ENCODE measurements at places on chromosomes 2 and 18.

GRCh38 chr2:183078163-183078463, 434 bp upstream of the DUSP19 start:
- DNase-seq: no peak

DNA sequence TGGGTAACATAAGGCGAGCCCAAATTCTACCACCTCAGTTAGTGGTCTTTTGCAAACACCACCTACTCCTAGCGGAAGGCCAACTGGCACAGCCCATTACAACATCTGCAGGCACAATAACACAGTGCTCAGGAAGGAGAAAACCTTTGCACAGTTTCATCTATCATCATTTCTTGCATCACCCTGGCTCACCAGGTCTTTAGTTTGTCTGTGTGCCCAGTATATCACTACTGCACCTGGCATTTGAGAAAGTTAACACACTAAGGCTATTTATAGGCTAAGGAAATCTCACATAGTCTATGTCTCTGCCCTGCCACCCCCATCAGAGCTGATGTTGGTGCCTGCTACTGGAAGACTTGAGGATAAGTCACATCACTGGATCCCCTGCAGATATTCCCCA, 484.0 kb downstream of the SATB2 start:
- no peak for DNase-seq

- DNase-seq: no peak
These were observed 46.7 kb upstream of the ST6GAL2 start for GRCh38 chr2:106932644-106933043.

- no peak for DNase-seq
These were observed 66.7 kb upstream of the BCL2L11 start for GRCh38 chr2:111053825-111054515.

DNA sequence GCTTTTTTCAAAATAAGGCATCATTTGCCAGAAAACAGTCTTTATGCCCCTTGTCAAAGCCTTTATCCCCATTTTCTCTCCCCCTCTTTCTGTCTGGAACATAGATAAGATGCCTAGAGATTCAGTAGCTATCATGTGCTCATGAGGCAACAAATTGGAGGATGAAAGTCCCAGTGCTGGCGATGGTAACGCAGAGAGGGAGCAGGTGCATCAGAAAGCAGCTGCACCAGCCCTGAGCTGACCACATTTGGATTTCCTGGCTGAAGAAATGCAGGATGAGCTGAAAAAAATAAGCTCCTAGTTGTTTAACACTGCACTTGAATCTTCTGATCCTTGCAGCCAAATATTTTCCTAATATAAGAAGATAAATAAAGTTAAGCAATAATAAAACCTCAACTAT, 48.0 kb downstream of the LOXHD1 start:
- DNase-seq: no peak

DNA sequence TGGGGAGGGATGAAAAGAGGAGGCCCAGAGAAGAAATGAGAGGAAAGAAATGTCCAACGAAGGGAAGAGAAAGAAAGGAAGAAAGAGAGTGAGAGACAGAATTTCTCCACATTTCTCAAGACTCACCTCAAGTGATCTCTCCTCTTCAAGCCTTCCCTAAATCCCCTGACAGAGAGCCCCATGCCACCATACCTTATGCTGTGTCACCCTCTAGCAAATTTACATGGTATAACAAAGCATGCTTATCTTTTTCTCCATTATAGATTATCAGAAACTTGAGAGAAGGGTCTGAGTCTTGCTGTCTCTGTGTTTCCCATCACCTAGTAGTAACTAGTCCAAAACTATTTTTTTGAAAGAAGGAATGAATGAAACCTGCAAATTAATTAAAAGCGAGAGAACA, 1208.4 kb downstream of the DPP10 start:
- DNase-seq: no peak

- DNase-seq: no peak
These were observed 117.2 kb upstream of the SALL3 start for GRCh38 chr18:78862395-78862794.

DNA sequence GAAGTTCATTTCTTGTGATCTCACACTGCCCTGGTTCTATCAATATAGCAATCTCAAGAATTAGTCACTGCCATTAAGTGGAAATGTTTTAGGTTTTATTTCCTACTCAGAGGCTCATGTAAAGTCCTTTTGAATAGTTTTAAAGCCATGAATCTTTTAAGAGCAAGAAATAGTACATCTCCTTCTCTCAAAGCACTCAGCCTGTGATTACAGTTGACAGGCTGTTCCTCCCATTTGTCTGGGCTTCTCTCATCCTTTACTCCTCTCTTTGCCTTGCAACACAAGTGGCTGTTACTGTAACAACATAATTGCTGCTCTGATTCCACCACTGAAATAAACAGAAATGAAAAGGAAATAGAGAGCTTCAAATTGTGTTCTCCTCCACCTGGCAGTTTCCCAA, 18.4 kb downstream of the GRP start:
- DNase-seq: peak; percentile 9

GRCh38 chr2:190540048-190540447, 5.5 kb upstream of the NEMP2 start:
- DNase-seq: no peak

GRCh38 chr2:180742801-180743200, 237.6 kb upstream of the UBE2E3 start:
- peak; percentile 53 for DNase-seq

DNA sequence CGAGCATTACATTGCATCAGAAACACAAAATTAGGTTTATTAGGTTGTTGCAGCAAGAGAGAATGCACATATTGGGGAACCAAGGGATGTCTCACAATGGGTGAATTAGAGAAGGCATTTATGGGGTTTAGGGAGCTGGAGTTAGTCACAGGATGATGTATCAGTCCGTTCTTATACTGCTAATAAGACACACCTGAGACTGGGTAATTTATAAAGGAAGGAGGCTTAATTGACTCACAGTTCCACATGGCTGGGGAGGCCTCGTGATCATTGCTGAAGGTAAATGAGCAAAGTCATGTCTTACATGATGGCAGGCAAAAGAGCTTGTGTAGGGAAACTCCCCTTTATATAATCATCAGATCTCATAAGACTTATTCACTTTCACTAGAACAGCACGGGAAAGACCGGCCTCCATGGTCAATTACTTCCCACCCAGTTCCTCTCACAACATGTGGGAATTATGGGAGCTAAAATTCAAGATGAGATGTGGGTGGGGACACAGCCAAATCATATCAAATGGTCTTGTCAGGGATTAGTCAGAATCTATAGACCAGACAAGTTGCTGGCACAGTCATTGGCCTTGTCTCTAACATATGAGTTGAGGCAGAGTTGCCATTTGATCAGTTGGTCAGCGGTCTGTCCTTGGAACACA, 61.9 kb upstream of the RBMS1 start:
- DNase-seq: no peak

DNA sequence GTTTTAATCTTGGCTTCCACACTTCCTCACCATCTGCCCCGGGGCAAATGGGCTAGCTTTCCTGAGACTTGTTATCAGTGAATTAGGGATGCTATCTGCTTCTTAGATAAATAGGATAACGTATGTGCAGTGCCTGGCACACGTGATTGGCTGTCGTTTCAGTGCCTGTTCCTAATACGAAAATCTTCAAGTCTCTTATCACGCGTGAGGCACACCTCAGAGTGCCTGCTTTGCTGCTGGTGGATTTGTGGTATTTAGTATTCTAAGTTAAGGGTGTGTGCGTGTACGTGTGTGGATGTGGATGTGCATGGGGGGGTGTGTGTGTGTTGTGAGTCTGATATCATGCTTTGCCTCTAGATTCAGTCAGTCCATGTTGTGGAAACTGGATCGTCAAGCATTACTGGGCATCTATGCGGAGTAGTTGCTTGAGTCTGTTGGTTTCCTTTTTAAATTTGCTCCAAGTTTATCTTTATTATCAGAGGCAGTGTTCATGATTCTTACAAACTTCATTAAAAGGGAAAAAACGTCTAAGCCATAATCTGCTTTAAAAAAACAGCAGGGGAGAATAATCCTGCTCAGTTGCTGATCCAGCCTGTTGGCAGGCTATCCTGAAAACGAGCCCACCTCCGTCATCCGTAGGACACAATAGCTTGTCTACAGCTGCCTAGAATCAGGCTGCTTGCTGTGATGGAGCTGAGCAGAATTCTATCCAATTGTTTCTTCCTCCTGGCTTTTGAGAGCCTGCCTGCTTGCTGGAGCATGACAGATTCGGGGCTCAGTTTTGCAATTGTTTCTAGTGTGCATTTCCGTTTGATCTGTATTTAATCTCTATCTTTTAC, 6.6 kb downstream of the SH3RF3 start:
- no peak for DNase-seq

GRCh38 chr2:128198656-128199055, 107.7 kb downstream of the UGGT1 start:
- no peak for DNase-seq

DNA sequence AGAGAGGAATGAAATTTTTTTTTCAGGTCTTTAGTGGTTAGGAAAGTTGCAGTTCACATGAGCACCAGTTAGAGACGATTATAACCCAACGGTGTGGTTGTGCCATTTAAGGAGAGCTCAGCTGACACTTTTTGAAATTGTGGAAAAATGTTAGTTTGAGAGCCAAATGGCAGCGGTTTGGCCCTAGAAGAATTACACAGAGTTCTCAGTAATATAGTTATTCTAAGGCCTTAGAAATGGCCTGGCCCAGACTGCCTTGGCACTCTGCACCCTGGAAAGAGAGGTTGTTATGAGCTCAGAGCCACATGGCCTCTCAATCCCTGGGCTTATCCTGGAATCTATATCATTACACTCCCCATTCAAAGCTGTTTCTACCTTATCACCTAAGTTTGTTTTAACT, 117.4 kb downstream of the RHBDD1 start:
- DNase-seq: no peak

DNA sequence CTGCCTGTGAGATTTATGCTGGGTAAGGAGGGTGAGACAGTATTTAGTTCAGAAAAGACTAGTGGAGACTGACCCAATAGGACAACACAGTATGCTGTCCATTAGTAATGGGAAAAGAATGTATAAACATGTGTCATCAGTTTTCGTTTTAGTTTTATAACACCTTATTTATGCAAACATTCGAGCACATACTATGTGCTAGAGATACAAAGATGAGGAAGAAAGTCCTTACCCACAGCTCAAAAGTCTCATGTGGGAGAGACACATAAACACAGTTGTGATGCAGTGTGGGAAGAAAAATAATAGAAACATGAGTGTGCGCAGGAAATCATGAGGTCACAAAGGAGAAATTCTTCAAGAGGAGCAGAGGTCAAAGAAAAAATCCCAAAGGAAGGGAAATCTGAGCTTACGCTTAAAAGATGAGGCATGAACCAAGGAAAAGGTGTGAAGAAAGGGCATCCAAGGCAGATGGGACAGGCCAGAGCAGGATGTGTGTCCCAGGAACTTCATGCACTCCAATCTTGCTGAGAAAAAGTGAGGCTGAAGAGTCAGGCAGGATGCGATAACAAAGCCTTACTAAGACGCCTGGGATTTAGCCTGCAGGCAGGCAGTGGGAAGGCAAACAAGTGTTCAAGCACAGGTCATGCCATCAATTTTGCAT, 8.1 kb downstream of the METTL21A start:
- peak; percentile 98 for DNase-seq

DNA sequence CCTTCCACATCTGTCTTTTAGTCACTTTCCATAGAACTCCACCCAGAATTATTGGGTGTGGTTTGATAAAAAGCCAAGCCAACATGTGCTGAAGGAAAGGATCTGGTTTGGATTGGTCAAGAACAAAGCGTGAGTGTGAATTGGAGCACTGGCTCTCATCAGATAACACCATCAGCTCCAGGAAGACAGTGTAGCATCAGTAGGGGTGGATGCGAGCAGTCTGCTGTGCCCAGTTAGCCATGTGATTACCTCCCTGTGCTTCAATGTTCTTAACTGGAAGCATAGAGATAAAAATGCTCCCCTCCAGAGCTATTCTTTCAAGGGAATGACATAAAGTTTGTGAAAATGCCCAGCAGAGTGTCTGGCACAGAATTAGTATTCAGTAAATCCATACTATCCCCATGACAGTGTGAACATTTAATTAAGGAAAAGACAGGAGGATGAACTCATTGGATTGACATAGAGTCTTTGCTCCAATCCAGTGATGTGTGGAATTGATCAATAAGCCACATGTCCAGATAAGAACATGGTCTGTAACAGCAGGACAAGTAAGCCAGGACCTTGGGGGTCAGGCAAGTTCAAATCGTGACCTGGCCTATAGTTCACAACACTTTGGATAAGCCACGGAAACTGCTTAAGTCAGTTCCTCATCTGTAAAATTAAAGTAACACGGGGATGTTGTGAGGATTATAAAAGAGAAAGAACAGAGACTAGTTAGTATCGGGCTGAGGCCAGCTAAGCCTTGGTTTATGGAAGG, 68.0 kb downstream of the FAM124B start:
- DNase-seq: peak; percentile 7

GRCh38 chr2:216742411-216742810, 47.1 kb upstream of the IGFBP5 start:
- peak; percentile 79 for DNase-seq

DNA sequence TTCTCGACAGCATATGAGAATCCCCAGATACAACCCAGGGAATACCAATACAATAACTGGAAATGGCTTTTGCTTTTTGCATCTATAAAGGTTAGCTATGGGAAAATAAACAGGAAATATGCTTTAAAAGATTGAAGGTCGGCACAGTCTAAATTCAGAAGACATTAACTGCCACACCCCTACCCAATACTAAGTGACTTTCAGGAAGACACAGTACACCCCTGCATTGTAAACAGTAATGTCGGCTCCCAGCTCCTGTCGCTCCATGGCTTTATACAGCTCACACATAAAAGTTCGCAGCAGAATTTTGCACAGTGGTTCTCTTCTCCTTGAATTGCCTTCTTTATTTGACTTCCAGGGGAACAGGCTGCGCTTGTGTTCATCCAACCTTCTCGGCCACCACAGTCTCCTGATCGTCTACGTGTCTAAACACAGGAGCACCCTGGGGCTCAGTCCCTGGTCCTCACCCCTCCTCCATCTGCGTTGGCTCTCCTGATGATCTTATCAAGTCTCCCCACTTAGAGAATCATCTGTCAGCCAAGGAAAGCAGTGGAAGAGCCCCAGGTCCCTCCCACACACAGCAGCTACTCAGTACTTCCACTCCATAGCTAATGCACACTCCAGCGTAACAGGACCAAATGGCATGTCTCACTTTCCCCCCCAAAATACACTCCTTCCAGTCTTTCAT, 22.7 kb downstream of the CYB5A start:
- DNase-seq: no peak

DNA sequence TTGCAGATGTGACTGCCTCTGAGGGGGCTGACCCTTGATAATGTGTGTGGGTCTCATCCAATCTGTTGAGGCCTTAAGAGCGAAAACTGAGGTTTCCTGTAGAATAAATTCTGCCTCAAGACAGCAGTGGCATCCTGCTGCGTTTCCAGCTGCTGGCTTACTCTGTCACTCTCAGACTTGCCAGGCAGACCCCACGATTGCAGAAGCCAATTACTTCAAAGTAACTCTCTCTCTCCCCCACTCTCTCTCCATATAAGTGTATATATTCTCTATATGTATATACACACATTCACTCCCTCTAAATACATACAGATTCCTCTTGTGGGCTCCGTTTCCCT, 152.5 kb upstream of the ALKAL2 start:
- no peak for DNase-seq
